ENCODE measurements at places on chromosomes 1 and 21.

GRCh38 chr1:31364561-31365250 lies 8.2 kb downstream of the FABP3 start:
- no peak for DNase-seq

- DNase-seq: no peak
These were observed 29.3 kb downstream of the ERG start for GRCh38 chr21:38468989-38469388.

- DNase-seq: no peak
These were observed 8.0 kb downstream of the TMEM81 start for GRCh38 chr1:205076245-205076761.

GRCh38 chr21:38255571-38256117 lies 1.1 kb upstream of the KCNJ15 start:
- no peak for DNase-seq

DNA sequence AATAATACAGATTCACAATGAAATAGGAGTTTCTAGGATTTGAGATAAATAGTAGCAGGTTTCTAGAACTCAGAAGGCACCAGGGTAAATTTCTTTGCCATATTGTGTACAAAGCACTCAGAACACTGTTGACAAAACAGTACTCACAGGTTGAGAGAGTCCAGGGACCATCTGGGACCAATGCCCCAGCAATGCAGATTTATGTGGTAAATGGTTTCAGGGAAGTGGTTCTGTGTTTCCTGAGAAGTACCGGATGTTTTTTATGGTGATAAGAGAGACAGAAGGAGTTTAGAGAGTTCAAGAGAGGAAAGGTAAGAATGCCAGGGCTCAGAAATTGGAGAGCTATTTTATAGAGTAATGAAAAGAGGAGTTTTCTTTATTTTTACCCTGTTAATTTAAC lies 29.6 kb upstream of the DIPK1A start:
- peak; percentile 58 for DNase-seq

GRCh38 chr1:209805875-209806760 lies at the start of gene IRF6:
TSS of gene IRF6 (minus strand) at chr1:209806142. CDS start at chr1:209801413, 4,729 bp downstream.
- peak; percentile 51 for DNase-seq

- no peak for DNase-seq
These were observed 10.0 kb downstream of the LRRC53 start for GRCh38 chr1:74502432-74502831.

DNA sequence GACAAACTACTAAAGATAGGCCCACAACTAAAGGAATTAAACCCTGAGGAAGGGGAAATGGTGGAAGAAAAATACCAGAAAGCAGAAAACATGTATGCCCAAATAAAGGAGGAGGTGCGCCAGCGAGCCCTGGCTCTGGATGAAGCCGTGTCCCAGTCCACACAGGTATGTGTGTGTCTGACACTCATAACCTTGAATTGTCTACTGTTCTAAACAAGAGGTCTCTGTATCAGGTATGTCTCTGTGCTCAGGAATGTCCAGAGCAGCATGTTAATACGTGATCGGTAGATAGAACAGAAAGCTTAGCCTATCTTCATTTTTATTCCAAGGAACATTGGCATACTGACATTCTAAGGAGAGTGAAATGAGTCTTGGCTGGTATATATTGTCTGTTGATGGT lies 55.8 kb upstream of the BMP8A start:
- DNase-seq: no peak

DNA sequence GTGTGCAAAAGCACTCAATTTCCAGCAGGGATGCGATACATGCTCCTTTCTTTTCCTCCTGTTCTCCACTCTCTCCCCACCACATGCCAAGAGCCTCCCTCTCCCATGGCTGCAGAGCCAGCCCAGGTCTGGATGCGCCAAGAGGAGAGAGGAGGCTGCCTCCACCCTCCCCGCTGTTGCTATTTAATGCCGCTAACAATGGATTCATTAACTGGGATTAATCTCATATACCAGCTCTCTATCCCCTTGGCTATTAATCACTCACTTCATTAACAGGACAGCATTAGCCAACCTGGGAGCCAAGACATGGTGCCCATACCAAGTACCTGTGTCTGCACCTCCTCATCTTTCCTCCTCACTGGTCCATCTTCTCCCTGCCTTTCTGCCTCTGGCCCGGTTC lies 49.1 kb upstream of the SCMH1 start:
- DNase-seq: no peak

DNA sequence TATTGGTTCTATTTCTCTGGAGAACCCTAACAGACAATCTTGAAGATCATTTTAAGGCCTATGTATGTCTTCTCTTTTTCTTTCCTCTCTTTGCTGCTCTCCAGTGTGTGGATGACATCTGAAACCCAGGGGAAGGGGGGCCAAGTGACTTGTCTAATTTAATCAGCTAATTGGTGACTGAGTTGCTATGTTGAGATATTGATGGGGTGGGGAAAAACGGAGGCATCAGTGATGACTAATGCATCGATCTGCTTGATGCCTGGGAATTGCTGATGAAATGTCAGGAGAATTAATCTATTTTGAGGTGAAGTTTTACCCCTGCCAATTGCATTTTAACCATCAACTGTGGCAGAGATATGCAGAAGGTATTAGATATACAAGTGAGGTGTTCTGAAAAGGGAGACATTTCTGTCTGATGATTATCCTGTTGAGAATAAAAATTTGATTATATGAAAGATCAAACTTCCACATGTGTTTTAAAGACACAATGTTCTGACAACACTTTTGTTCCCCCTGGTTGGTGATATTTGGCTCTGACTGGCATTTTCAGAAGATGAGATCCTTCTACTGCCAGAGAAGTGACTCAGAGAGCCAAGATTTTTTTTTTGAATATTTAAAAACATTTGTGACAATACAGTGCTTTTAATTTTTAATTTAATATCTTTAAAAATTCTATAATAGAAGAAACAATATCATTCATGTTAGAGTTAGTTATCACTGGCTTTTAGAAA lies 18.7 kb upstream of the PTGFR start:
- DNase-seq: no peak

DNA sequence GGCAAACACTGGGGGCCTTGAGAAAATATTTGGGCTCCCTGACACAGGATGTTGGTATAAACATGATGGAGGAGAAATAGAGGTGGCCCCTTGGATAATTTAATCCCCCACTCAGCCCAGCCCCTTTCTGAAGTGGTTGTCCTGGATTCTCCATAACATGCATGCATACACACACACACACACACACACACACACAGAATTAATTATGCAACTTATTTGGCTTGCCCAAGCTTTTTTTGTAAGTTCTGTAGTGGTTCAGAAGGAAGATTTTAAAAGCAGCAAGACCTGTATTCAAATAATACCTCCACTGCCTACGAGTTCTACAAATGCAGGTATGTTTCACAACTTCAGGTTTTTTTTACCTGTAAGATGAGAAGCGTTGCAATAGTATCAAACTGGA lies 15.0 kb downstream of the ATF3 start:
- no peak for DNase-seq

- DNase-seq: no peak
These were observed 175.3 kb downstream of the LEPR start for GRCh38 chr1:65595724-65596123.

GRCh38 chr21:46431884-46432488 lies 26.7 kb upstream of the DIP2A start:
- no peak for DNase-seq

GRCh38 chr21:21963911-21964310 lies 965.7 kb downstream of the NCAM2 start:
- DNase-seq: no peak

DNA sequence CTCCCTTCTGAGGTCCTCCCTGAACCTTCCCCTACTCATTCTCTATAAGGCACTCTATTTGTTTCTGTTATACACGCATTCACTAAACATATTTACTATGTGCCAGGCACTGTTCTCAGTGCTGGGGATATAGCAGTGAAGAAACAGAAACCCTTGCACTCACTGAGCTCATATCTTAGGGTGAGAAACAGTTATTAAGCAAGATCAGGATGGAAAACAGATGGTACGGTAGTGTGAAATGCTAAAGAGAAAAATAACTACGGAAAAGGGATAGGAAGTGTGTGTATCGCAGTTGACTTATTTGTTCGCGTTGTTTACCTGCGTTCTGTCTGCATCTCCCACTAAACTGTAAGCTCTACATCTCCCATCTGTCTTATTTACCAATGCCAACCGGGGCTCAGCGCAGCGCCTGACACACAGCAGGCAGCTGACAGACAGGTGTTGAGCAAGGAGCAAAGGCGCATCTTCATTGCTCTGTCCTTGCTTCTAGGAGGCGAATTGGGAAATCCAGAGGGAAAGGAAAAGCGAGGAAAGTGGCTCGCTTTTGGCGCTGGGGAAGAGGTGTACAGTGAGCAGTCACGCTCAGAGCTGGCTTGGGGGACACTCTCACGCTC lies 572 bp downstream of the CYB5RL start:
- DNase-seq: no peak

DNA sequence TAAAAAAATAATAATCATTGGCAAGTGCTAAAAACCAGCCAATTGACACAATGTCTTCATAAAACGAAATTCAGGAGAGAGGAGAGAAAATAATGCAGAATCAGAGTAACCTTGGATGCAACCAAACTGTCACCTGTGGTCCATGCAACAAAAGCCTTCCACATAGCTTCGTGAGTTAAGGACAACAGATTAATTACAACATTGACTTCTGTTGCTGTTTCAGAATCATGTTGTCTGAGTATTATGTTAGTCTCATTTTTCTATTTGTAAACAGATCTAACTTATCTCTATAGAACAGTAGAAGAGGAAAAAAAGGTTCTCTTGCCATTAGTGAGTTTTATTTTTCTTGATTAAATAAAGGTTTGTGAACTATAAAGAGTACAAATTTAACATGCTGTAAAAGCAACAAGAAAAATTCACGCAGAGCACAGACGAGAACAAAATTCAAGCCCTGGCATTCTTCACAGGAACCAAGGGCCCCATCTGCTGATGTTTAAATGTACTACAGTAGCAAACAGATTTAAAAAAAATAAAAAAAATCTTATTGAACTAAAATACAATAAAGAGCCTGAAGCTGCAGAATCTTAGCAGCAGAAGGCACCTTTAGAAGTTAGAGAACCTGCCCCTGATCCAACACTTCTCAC lies 381.1 kb upstream of the PKN2 start:
- no peak for DNase-seq

GRCh38 chr1:26375081-26375480 lies 2.5 kb upstream of the ZNF683 start:
- no peak for DNase-seq

- no peak for DNase-seq
These were observed 23.7 kb upstream of the HFM1 start for GRCh38 chr1:91428182-91428798.

- DNase-seq: no peak
These were observed 697 bp downstream of the PRDM16 start for GRCh38 chr1:3069491-3070308.

DNA sequence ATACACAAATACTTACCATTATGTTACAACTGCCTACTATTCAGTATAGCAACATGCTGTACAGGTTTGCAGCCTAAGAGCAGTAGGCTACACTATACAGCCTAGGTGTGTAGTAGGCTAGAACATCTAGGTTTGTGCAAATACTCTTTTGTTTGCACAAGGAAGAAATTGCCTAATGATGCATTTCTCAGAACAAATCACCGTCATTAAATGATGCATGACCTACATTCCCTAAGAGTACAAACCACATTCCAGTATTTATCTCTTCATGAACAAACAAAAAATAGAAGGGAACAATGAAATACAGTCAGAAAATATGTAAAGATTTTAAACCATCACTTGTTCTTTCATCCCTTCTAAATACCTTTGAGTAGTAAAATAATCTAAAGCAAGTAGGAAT lies 109.7 kb upstream of the HP1BP3 start:
- DNase-seq: no peak

DNA sequence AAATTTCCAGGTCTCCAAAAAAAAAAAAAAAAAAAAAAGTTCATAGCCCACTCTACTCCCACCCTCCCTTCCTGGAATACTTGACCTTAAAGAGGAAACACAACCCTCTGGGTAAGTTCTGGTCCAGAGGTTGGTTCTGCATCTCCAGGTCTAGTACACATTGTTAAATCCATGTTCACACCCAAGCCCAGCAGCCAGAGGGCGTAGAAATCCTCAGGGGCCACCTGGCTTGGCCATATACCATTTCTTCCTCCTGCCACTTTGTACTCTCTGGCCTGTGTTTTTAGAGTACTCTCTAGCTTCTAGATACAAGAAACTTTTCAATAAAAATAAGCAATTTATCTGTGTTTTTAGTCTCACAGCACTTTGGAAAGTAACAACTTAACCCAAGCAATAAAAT lies 89.3 kb downstream of the PHTF1 start:
- no peak for DNase-seq

DNA sequence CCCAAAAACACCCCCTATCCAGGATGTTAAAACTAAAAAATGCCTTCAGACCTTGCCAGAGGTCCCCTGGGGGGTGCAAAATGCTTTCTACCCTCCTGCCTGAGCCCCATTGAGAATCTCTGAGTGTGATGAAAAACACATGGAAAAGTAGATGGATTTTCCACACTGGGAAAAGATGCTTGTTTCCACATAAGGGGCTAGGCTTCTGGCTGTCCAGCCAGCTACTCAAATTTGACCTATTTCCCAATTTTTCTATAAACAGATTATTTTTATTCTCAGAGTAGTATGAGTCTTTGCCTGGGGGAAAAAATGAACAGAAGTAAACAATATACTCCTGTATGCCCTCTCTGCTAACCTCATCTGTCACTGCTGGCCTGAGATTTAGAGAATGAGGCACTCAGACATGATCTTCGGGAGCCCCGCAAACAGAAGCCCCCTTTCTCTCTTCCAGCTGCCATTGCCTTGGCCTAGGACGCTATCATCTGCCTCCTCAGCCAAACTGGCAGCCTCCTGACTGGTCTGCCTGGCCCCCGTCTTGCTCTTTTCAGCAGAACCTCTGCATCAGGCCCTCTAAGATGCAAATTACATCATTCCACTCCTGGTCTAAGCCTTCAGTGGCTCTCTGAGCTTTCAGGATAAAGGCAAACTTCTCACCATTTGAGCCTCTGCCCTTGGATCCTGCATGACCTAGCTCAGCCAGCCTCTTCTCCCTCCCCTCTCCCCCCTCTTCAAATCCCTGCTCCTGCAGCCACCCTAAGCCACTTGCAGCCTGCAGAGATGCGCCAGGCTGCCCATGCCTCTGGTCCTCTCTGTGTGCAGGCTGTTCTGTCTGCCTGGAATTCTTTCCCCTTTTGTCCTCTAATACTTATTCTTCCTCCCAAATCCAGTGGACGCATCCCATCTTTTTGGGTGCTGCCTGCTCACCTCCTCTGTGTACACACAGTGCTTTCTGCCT lies 39.7 kb upstream of the TMEM125 start:
- no peak for DNase-seq

- DNase-seq: no peak
These were observed 84.6 kb downstream of the ACTL8 start for GRCh38 chr1:17839641-17840196.

DNA sequence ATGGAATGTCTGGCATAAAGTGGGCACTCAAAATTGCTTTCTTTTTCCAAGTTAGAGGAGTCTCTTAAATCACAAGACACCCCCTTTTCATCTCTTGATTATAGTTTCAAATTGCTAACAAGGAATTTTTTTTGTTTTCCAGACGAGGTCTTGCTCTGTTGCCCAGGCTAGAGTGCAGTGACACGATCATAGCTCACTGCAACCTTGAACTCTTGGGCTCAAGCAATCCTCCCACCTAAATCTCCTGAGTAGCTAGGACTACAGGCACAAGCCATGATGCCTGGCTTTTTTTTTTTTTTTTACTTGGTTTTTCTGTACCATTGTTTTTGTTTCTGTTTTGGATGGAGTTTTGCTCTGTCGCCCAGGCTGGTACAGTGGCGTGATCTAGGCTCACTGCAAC lies 20.8 kb downstream of the ZZZ3 start:
- no peak for DNase-seq

- DNase-seq: no peak
These were observed 34.0 kb upstream of the CR2 start for GRCh38 chr1:207420109-207420508.

All from central memory CD4-positive, alpha-beta T cell (primary cell).